Mesothelial cell of epicardium (in vitro differentiated cells): ENCODE measurements at places on chromosomes 3 and 15.
A peak's percentile ranks its signal among the peaks of the same experiment; 100 is the strongest.

GRCh38 chr3:150613034-150613433, 9.9 kb downstream of the SELENOT start:
- peak overlapping the region; percentile 72 for H3K27ac ChIP-seq
- DNase-seq, result no peak
- H3K27me3 ChIP-seq, result no peaks in the 10 kb centered on the region
- peaks cover 23% of the 10 kb centered on the region for H3K36me3 ChIP-seq
- peaks cover 14% of the 10 kb centered on the region for H3K4me1 ChIP-seq

DNA sequence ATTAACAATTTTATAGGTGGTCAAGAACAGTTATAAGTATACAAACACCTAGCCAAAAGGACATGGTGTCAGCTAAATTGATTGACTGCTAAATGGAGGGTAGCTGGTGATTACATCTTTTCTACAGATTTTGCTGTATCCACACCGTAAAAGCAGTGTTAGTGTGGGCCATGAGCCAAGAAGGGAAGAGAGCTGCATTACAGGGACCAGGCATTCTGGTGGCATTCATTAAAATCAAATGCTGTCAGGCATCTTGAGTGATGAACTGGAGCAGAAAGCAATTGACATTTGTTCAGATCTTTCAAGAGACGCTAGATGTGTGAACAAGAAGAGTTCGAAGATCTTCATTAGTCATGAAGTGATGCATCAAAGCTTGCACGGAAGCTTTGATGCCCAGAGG, 177.9 kb downstream of the ARPP21 start:
- no peak overlapping the region for H3K27ac ChIP-seq
- H3K27me3 ChIP-seq, result peaks cover 2% of the 10 kb centered on the region
- DNase-seq, result no peak
- H3K4me1 ChIP-seq, result peaks cover 2% of the 10 kb centered on the region

DNA sequence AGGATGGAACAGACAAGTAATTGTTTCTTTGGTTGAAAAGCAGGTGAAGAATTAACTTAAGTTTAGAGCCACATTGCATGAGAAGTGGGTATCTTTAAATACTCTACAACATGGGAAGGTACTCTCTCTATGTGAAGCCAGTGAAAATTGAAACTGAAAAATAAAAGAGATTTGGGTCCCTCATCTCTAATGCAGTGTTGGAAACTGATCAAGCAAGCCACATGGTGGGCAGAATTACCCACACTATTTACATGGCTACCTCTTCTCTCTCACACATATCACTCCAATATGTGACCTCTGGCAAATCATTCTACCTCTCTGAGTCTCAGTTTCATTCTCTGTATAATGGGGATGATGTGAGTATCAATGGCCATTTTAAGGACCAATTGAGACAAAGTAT, 339.0 kb downstream of the IL5RA start:
- H3K27ac ChIP-seq, result no peak overlapping the region
- DNase-seq, result no peak
- no peaks in the 10 kb centered on the region for H3K27me3 ChIP-seq
- no peak overlapping the region for H3K4me3 ChIP-seq
- H3K36me3 ChIP-seq, result peaks cover 3% of the 10 kb centered on the region

- no peak overlapping the region for H3K4me3 ChIP-seq
- H3K36me3 ChIP-seq, result no peaks in the 10 kb centered on the region
- no peak for DNase-seq
- H3K4me1 ChIP-seq, result peaks cover 20% of the 10 kb centered on the region
Observed at GRCh38 chr3:160746976-160747375, 9.1 kb upstream of the PPM1L start.

DNA sequence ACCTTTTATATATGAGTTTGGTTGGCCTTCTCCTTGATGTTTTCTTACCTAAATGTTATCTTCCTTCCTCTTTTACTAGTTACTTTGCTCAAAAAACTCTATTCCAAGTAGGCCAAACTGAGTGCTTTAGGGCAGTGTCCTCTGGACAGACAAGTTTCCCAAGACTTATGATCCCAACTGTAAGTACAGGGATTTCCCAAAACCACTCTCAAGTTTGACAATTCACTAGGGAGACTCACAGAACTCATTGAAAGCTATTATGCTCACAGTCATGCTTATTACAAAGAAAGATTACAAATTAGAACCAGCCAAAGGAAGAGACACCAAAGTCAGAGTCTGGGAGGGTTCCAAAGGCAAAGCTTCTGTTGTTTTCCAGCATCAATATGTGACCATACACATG, 534.2 kb upstream of the ALCAM start:
- H3K4me3 ChIP-seq, result no peak overlapping the region
- H3K27me3 ChIP-seq, result no peaks in the 10 kb centered on the region

- no peak for DNase-seq
- peaks cover 6% of the 10 kb centered on the region for H3K36me3 ChIP-seq
- no peak overlapping the region for H3K4me3 ChIP-seq
- peak overlapping the region; percentile 82 for H3K27ac ChIP-seq
- peaks cover 12% of the 10 kb centered on the region for H3K4me1 ChIP-seq
- H3K27me3 ChIP-seq, result no peaks in the 10 kb centered on the region
Observed at GRCh38 chr3:113498221-113499005, 16.5 kb downstream of the SPICE1 start.
